ENCODE measurements at places on chromosomes 11 and 22.

GRCh38 chr11:116512841-116513240 is 259.9 kb downstream of the BUD13 start:
- DNase-seq = no peak

- no peak for DNase-seq
These were observed 11.5 kb upstream of the TPP1 start for GRCh38 chr11:6630632-6631291.

DNA sequence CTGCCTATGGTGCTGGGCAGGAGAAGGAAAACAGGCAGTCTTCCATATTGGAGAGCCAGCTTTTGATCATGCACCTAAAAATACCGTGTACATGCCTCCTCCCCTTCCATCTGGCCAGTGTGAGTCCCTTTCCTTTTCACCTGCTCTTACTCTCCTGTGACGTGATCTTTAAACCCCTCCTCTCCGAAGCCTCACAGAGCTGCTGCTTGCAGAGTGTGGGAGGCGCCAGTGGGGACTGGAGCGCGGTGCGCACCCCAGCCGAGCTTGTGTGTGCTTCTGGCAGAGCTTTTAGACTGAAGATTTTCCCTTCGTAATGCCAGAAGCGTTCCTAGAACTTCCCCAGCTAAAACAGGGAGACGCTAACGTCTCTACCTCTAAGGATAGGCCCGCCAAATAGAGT is 29.8 kb downstream of the MUC6 start:
- DNase-seq = no peak

DNA sequence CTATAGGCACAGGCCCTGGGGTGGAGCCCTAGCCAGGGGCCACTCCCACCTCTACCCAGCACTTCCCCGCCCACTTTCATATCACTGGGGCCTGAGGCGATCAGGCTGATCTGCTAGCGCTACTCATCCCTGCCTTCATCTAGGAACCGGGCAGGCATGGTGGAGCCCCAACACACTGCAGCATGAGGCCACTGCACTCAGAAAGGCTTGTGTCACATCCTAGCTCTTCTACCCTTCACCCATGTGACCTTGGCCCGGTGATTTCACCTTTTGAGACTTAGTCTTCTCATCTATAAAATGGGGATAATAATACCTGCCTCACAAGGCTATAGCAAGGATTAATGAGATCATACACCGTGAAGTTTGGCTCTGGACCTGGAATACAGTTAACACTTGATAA is 18.1 kb upstream of the GDPD5 start:
- no peak for DNase-seq

- no peak for DNase-seq
These were observed 14.5 kb downstream of the GLB1L3 start for GRCh38 chr11:134290646-134291045.

DNA sequence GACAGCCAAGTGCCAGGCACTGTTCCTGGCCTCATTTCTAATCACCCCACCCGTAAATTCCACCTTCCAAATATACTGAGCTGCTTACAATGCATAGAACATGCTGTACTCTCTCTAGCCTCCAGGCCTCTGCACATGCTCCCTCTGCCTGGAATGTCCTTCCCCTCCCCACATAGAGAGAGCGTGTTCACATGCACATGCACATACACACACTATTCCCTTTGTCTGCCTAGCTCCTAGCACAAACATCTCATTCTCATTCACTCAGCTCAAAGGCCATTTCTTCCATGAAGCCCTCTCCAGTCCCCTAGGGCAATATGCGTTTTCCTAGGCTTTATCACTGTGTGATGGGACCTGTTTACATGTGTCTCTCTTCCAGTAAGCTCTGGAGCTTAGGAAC is 144.6 kb downstream of the WT1 start:
- DNase-seq = no peak

GRCh38 chr22:29105468-29105867 is 32.6 kb downstream of the KREMEN1 start:
- DNase-seq = no peak

DNA sequence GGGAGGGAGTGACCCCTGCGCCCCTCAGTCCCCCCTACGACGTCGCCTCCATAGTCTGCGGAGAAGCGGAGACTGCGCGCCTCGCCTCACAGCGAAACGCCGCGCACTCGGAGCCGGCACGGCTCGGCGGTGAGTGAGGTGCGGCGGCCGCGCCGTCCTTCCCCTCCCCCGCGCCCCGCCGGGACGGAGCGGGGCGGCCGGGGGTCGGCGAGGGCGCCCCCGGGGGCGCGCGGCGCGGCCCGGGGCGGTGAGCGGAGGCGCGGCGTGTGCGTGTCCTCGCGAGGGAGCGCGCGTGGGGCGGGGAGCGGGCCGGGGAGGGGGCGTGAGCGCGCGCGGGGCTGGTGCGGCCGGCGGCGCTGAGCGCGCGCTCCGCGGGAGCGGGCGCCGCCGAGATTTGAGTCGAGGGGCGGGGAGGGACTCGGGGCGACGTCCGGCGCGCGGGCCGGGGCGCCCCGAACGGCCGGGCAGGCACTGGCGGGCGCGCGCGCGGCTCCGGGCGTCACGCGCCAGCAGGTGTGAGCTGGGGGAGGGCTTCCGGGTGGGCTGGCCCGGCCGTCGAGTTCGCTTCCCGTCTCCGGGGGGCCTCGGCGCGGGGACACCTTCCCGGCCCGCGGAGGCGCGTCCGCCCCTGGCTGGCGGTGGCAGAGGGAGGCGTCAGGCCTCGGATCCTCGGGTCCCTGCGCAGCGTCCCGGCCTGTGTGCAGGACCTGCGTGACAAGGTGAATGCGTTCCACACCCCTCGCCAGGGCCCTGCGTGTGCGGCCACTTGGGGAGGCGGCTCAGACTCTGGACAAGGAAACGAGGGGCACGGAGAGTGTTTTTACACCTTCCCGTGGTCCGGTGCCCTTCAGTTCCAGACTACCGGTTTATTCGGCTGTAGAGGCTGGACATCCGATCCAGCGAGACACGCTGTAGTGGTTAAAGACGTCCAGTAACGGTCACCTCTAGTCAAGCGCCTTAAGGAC is 50.4 kb downstream of the FAM83F start:
- peak; percentile 71 for DNase-seq

DNA sequence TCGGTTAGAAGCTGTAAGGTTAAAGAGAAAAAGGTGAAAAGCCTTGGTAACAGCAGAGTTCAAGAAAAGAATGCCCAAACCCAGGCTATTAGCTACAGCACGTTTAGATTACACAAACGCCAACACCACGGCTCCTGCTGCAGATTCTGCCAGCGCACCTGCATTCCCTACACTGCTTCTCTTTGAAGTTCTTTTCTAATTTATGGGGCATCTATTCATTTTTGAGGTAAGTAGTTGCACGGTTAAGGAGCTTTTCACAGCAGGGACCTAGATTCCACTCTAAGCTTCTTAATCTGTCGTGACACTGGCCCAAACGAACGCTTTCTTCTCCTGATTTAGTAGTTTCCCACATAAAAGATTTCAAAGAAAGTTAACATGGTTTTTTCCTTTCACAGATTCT is 38.0 kb upstream of the CHKA start:
- no peak for DNase-seq

- no peak for DNase-seq
These were observed 216.3 kb upstream of the TBCEL start for GRCh38 chr11:120807414-120808150.

DNA sequence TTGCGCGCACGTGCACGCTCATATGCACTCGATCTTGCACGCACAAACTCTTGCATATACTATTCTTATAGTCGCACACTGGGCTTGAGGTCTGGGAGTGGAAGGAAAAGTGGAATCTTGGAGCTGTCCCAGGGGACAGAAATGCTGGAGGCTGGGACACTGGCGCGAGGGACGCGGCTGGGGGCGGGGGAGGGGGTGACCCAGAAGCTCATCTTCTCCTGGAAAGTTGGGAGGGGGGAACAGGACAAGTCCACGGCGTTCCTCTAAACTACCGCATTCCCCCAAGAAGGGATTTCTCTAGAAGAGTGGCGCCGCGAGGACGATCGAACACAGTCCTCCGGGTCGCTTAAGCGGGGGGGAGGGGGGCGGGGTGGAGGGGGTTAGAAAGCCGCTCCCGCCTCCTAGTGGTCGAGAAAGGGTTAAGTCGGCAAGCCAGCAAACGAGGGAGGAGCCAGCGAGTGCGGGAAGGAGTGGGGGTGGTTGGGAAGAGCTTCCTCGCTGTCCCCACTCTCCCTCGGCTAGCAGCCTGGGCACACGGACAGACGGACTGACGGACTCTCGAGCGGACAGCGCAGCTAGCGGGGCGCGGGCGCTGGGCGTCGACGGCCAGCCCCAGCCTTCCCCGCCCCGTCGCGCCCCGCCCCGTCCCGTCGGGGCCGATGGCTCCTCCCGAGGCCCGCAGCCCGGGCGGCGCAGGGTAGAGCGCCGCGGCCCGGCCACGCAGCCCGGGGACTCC is at the start of gene RTN4RL2:
Gene RTN4RL2, plus strand, starts transcription at position 507 of the 736 bp plus-strand sequence. CDS start 338 bp downstream, outside the sequence.
- no peak for DNase-seq

DNA sequence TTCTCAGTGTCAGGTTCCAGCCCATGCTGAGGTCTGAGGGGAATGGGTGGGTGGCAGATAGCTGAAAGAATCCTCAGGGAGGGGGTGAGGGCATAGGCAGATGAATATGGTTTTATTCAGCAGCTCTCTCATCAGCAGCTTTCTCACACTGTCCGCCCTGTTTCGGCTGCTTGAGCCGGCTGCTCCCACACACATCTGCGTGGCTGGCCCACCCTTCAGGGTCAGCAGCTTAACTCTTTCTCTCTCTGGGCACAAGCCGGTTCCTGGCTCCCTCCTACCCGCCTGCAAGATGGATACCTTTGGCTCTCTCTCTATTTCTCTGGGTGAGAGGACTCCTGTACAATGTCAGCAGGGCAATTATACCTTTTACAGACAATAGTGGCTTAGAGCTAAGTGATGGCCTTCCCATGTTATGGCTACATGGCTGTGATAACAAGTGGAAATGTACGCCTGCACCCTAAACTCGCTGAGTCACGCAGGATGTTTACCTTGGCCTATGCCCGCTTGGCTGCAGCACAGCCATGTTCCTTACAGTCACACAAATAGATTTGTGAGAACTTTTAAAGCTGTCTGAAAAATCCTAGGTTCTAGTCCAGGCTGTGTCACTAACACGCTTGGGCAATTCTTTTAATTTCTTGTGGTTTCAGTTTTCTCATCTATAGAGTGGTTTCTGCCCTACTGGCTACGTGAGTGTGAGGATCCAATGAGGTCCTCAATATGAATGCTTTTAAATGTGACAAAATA is 4.1 kb downstream of the MMP20 start:
- DNase-seq = no peak

DNA sequence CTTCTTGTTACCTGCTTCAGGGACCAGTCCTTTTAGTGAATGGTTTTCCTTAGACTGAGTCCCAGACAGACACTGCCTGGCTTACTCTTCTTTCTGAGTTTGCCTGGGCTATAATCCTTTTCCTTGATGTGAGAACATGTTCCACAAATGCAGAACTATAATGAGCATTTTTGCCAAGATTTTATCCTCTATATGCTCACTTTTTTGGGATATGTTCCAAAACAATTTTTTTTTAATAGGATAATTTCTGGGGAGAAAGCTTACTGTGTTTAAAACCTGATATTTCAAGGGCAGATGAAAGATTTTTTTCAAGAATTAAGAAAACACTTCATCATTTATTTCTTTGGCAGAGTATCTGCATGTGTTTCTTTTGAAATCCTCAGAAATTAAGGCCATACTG is 110.0 kb upstream of the TENM4 start:
- no peak for DNase-seq

DNA sequence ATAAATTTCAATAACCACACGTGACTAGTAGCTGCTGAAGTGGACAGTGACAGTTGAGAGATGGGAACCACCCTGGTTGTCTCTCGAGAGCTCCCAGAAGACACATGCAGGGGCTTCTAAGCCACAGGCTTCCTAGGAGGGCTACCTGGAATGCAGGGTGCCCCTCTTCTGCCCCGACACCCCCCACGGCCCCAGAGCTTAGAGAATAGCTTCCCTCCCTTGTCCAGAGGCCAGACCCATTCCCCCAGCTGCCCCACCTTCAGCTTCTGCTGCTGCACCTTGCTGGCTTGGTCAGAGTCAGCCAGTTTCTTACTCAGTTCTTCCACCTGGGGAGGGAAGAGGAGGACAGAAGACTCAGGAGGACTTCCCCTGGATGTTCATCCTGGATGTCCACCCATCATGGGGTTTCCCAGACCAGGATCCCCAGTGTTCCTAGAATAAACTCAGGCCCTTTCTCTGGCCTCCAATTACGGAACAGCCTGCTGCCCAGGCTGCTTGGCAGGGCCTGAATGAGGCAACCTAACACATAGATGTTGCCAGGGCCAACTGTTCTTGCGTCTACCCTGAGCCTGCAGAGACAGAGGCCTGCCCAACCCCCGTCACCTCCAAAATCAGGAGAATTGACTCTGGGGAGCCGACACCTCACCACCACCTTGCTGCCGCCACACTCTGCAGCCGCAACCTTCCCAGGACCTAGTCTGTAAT is 12.0 kb downstream of the IL18BP start:
- no peak for DNase-seq

DNA sequence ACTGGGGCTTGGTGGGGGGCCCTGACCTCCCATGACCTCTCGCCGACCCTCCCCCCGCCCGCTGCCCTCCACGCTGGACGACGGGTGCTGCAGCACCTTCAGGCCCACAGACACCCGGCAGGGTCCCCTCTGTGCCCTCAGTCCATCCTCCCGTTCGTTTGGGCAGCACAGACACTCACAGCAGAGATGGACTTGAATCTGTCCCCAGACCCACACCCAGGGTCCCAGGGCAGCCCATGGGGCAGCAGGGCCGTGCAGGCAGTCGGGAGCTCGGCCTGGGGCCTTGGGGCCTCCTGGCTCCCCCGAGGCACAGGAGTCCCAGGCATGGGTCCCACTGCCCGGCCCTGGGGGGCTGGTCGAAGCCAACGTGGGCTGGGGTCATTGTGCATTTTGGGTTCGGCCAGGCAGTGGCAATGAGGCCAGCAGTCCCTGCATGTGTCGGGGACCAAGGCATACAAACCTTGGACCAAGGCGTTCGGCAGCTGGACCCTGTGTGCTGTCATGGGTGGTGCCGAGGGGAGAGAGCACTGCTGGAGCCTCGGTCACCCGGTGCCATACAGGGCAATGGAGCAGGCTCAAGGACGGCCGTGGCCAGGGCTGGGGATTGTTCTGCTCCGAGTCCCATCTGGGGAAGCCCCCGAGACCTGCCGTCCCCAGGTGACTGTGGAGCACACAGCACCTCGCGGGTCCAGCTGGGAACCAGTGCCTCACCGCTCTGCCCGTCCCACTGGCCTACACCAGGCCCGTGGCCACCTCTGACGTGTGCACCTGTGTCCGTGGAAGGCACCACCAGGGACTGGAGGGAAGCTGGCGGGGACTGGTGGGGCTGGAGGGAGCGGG is 19.3 kb upstream of the BRSK2 start:
- DNase-seq = no peak
